ENCODE measurements at places on chromosomes 1 and 21.

DNA sequence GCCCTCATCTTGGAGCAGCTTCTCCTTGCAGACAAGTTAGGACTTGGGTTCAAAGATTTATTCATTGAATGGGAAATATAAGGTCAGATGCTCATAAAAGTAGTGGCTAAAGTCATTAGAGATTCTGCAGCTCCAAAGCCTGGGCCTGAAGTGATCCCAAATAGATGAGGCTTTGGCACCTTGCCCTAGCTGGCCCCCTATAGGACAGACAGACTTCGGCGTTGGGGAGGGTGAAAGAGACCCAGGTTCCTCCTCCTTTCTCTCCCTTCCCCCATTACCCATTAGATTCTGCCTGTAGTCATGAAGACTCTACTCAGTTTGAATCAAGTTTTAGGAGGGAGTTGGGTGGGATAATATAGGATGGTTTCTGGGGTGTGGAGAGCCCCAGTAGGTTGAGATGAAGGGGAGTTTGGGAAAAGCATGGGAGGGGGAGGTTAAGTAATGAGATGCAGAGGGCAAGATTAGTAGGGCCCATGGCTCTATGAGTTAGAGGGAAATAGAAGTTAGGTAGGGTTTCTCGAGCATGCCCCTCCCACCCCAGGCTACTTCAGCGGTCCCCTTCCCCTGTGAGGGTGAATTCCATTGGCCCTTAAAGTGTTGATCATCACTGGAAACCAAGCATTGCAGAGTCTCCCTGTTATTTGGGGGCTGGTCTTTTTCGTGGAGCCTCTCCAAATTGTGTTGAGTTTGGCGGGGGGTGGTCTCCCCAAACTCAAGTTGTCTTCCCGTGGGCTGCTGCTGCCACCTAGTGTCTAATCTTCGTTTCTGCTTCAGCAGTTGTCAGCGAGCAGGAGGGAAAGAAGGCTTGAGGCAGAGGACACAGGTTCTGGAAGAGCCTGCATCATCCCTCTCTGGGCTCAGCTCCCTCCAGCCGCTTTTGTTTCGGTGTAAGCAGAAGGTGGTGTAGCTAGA is 2.1 kb upstream of the AHDC1 start:
- no peak for DNase-seq
- H3K4me1 ChIP-seq: peaks cover 24% of the 10 kb centered on the region
- H3K27ac ChIP-seq: no peak overlapping the region
- H3K36me3 ChIP-seq: no peaks in the 10 kb centered on the region
- H3K4me3 ChIP-seq: no peak overlapping the region

DNA sequence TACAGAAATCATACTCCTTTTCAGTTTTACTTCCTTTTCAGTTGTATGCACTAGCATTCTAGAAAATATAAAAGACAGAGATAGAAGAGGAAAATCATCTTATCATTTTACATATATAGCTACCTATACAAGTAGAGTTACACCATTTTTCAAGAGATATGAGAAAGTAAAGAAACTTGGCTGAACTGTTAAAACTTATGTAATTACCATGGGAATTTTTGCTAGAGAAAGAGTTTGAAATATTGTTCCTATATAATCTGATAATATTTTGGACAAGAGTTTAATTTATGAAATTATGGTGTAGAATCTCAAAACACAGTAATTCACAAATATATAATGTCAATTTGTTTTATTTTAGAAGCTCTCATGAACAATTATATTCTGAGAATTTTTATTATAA is 180.8 kb downstream of the PLPPR4 start:
- H3K27ac ChIP-seq: no peak overlapping the region
- no peaks in the 10 kb centered on the region for H3K27me3 ChIP-seq
- no peaks in the 10 kb centered on the region for H3K4me1 ChIP-seq
- no peak overlapping the region for H3K4me3 ChIP-seq
- no peaks in the 10 kb centered on the region for H3K36me3 ChIP-seq

- no peaks in the 10 kb centered on the region for H3K4me1 ChIP-seq
- H3K27me3 ChIP-seq: no peaks in the 10 kb centered on the region
- DNase-seq: no peak
These were observed 17.6 kb downstream of the ACADM start for GRCh38 chr1:75742047-75742625.

GRCh38 chr1:171357179-171357578 is 43.2 kb downstream of the FMO4 start:
- no peak for DNase-seq
- H3K27ac ChIP-seq: no peak overlapping the region
- H3K4me3 ChIP-seq: no peak overlapping the region
- no peaks in the 10 kb centered on the region for H3K36me3 ChIP-seq
- H3K4me1 ChIP-seq: no peaks in the 10 kb centered on the region
- H3K27me3 ChIP-seq: no peaks in the 10 kb centered on the region

GRCh38 chr1:97610102-97610501 is 310.7 kb downstream of the DPYD start:
- no peak for DNase-seq
- no peaks in the 10 kb centered on the region for H3K36me3 ChIP-seq
- no peak overlapping the region for H3K4me3 ChIP-seq
- H3K27me3 ChIP-seq: no peaks in the 10 kb centered on the region
- H3K27ac ChIP-seq: no peak overlapping the region

GRCh38 chr1:203104789-203105390 is 19.1 kb upstream of the MYOG start:
- H3K27ac ChIP-seq: no peak overlapping the region
- no peak overlapping the region for H3K4me3 ChIP-seq
- no peaks in the 10 kb centered on the region for H3K27me3 ChIP-seq
- H3K4me1 ChIP-seq: no peaks in the 10 kb centered on the region
- H3K36me3 ChIP-seq: no peaks in the 10 kb centered on the region

DNA sequence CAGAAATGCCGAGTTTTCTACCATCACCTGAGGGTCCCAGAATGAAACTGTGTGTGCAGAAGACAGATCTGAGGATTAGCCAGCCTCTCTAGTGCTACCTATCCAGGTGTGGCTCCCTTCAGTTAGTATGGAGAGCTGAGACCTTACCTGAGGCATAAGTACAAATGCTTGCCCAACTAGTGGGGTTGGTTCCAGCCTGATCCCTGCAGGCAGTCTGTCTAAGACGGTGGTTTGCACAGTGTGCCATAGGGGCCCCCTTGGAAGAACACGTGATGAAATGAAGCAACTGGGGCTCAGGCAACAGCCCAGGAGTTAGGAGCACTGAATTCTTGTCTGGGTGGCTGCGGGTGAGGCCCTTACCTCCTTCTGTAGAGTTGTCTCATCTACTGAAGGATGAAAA is 15.6 kb downstream of the S100A7A start:
- no peak overlapping the region for H3K4me3 ChIP-seq
- H3K27me3 ChIP-seq: peaks cover 16% of the 10 kb centered on the region
- no peaks in the 10 kb centered on the region for H3K4me1 ChIP-seq
- no peak overlapping the region for H3K27ac ChIP-seq
- no peaks in the 10 kb centered on the region for H3K36me3 ChIP-seq

GRCh38 chr1:70247768-70248167 is 26.6 kb downstream of the SRSF11 start:
- H3K4me1 ChIP-seq: no peaks in the 10 kb centered on the region
- DNase-seq: no peak
- peaks cover 99% of the 10 kb centered on the region for H3K36me3 ChIP-seq

DNA sequence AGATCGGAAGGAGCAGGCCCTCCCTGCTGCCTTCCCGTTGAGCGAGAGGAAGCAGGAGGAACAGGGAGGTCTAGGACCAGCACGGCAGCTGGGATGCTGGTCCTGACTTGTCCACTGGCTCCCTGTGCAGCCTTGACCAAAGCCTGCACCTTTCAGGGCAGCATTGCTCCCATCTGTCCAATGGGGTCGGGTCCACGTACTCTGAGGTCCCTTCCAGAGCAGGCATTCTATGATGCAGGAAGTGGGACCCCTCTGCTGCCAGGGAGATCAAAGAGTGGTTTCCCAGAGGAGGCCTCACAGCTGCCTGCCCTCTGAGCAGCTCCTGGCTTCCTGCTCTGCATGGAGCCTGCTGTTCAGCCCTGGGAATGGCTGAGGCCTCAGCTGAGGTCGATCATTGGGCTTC is 21.7 kb upstream of the ZNF362 start:
- no peak overlapping the region for H3K4me3 ChIP-seq
- no peak for DNase-seq
- peaks cover 6% of the 10 kb centered on the region for H3K4me1 ChIP-seq
- no peaks in the 10 kb centered on the region for H3K36me3 ChIP-seq

DNA sequence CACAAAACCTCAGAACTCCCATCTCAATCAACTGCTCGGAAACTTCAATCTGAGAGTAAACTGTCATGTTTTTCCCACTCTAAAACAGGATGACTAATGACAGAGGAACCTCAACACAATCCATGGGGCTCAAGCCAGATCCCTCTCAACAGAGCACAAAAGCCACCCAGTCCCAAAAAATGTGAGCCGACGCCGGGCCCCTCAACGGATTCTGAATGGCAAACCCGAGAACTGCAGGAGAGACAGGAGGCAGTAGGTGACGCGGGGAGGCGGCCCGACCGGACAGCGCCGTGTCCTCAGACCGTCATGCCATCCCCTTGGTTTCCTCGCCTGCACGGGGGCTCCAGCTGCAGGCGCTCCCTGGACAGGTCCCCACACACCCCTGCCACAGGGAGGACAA is 53.4 kb downstream of the SSBP3 start:
- no peaks in the 10 kb centered on the region for H3K36me3 ChIP-seq
- no peaks in the 10 kb centered on the region for H3K27me3 ChIP-seq
- H3K27ac ChIP-seq: no peak overlapping the region
- H3K4me1 ChIP-seq: peaks cover 23% of the 10 kb centered on the region
- peak; percentile 40 for DNase-seq

DNA sequence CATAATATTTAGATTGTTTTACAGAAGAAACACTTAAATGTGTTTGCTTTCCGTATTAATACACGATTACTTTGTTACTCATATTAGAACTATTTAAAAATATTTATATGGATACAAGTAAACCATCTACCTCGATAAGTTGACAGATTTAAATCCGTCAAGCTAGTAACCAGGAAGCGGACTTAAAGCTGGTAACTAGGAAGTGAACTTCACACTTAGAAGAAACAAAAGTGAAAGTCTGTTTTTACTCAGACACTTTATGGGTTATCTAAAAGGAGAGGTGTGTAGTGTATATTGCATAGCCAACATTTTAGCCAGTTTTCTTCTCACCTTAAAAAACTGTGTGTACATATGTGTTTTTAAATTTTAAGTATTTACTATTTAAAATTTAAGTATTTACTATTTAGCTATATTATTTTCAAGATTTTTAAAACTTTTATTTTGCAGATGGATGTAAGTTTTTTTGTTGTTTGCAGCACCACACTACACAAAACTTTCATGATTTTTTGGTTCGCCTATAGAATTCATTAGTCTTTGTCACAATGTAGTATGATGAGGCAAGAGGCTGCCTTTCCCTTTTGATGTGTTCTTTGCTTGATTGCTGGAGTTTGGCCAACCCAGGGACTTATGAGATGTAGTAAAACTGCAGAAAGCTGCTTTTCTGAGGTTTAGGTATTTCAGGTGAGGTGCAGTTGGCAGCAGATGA is 2.7 kb downstream of the USP25 start:
- H3K4me1 ChIP-seq: peaks cover 44% of the 10 kb centered on the region
- no peak for DNase-seq
- peak overlapping the region; percentile 82 for H3K4me3 ChIP-seq
- H3K27ac ChIP-seq: peak overlapping the region; percentile 94

- no peak for DNase-seq
- H3K27me3 ChIP-seq: no peaks in the 10 kb centered on the region
- no peaks in the 10 kb centered on the region for H3K36me3 ChIP-seq
- H3K4me3 ChIP-seq: no peak overlapping the region
These were observed 37.2 kb upstream of the ARHGAP29 start for GRCh38 chr1:94274561-94274960.

- H3K27me3 ChIP-seq: no peaks in the 10 kb centered on the region
- DNase-seq: no peak
- H3K4me3 ChIP-seq: no peak overlapping the region
- peaks cover 19% of the 10 kb centered on the region for H3K4me1 ChIP-seq
These were observed 77.1 kb downstream of the CEP350 start for GRCh38 chr1:180031664-180032063.

GRCh38 chr1:17885663-17886320 is 130.7 kb downstream of the ACTL8 start:
- peaks cover 15% of the 10 kb centered on the region for H3K27me3 ChIP-seq
- no peaks in the 10 kb centered on the region for H3K36me3 ChIP-seq
- H3K27ac ChIP-seq: no peak overlapping the region

DNA sequence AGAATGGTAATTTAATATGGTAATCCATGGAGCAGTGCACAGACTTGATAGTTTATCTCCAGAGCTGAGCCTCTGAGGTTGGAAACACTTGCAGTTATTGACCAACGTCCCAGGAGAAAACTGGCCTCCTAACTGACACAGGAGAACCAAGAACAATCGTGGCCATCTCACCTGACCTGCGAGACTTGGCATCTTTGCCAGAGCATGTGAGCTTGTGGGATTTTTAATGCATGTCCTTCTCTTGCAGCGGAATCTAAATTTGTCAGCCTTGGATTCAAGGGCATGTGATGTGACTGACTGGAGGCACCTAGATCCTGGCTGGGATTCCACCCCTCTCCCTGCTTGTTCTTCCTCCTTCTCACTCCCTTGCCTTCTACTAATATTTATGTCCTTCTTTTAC is 27.8 kb upstream of the SLC26A9 start:
- H3K36me3 ChIP-seq: no peaks in the 10 kb centered on the region
- no peaks in the 10 kb centered on the region for H3K27me3 ChIP-seq
- peaks cover 3% of the 10 kb centered on the region for H3K4me1 ChIP-seq
- H3K4me3 ChIP-seq: no peak overlapping the region

DNA sequence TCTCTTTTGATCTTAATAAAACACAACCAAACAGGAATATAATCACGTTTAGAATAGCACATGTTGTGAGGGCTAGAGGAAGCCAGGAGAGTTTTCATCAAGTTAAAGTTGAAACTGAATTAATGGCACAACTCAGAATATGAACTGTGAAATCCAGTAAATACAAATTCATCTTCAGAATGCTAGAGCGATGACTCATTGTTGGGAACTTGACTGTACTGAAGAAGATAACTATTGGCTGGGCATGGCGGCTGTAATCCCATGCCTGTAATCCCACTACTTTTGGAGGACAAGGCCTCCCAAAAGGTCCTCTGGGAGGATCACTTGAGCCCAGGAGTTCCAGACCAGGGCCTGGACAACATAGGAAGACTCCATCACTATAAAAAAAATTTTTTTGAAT is 8.8 kb downstream of the SYF2 start:
- DNase-seq: no peak
- no peaks in the 10 kb centered on the region for H3K27me3 ChIP-seq
- H3K27ac ChIP-seq: no peak overlapping the region
- no peak overlapping the region for H3K4me3 ChIP-seq
- H3K4me1 ChIP-seq: no peaks in the 10 kb centered on the region

DNA sequence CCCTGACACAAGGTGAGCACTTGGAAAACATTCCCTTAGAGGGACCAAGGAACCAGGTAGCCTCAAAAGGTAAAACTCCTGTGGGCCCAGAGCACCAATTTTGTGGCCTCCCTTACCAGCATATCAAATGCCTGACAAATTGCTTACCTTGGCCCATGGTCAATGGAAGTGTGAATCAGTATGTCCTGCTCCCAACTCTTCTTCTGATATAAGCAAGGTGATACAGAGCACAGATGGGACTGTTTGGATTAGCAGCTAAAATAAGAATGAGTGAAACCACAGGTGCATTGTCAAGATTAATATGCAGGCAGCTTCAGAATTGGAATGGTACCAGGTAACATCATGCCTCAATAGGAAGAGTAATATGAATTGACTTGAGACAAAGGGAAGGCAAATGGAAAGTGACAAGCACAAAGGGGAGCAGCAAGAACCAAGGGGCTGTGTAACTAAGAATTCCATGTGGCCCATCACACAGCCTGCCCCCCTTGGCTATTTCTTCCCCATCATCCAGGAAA is 156.8 kb upstream of the KCND3 start:
- H3K27me3 ChIP-seq: no peaks in the 10 kb centered on the region
- no peak overlapping the region for H3K27ac ChIP-seq
- no peak for DNase-seq
- no peaks in the 10 kb centered on the region for H3K36me3 ChIP-seq

- H3K27me3 ChIP-seq: no peaks in the 10 kb centered on the region
- peaks cover 20% of the 10 kb centered on the region for H3K36me3 ChIP-seq
- peak; percentile 83 for DNase-seq
- no peak overlapping the region for H3K27ac ChIP-seq
- H3K4me1 ChIP-seq: peaks cover 10% of the 10 kb centered on the region
These were observed 47.6 kb downstream of the ARHGEF16 start for GRCh38 chr1:3501856-3502640.

Data from upper lobe of right lung (tissue), 1 donor.